ENCODE measurements at places on chromosomes 11 and 22. TPM values are rescaled to one million over a fixed set of nuclear protein-coding genes. Genes with fewer than 3 reads are reported as not detected.

Gene IFITM10
- 0.23 TPM for total RNA-seq

Gene NNMT
- total RNA-seq: not detected

Gene CD3E
- not detected for total RNA-seq

Gene CLMP
- total RNA-seq: 20.8 TPM

Gene PGR
- 0.35 TPM for total RNA-seq

GRCh38 chr11:8698379-8698851 lies 15.8 kb downstream of the RPL27A start:
- no peak for DNase-seq

DNA sequence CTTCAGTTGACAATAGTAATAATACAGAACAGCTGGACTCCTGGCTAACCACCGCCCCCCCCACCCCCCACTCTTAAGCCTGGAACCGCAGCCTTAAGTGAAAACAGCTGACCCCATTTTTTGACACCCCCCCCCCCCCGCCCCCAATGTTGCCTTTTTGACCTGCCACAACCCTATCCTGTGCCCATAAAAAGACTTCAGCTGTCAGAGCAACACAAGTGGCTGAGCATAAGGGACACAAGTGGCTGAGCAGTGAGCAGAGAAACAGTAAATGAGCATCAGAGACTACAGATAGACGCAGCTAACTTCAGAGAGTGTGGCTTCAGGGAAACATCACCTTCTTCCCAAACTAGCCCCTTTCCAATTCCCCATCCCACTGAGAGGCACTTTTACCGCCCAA lies 1493.8 kb downstream of the LRRC4C start:
- DNase-seq: no peak

- DNase-seq: no peak
Observed at GRCh38 chr11:8019314-8020243, 32.4 kb downstream of the EIF3F start.

DNA sequence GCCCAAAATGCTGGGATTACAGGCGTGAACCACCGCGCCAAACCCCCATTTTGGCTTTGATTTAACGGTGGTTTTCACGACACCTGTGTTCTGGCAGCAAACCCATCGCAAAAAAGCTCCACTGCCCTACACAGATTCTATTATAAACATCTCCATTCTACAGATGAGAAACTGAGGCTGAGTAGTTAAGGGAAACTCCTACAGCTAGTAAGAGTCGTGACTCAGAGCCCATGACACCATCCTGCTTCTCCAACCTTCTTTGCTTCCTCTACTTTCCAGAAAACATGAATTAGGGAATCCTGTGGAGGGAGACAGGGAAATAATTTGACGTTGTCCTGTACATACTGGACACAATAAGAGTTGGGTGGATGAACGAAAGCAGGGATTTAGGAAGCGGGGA lies 429 bp upstream of the SNX15 start:
- DNase-seq: no peak

- no peak for DNase-seq
Observed at GRCh38 chr11:35257281-35257680, 118.3 kb downstream of the CD44 start.

DNA sequence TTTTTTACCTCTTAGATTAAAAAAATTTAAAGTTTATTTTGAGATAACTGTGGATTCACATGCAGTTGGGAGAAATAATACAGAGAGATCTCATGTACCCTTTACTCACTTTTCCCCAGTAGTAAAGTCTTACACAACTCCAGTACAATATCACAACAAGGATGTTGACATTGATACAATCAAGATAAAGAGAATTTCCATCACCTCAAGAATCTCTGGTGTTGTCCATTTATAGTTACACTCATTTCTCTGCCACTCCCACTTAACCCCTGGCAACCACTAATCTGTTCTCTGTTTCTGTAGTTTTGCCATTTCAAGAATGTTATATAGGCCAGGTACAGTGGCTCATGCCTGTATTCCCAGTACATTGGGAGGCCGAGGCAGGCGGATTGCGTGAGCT lies 10.5 kb upstream of the ZBED5 start:
- no peak for DNase-seq

DNA sequence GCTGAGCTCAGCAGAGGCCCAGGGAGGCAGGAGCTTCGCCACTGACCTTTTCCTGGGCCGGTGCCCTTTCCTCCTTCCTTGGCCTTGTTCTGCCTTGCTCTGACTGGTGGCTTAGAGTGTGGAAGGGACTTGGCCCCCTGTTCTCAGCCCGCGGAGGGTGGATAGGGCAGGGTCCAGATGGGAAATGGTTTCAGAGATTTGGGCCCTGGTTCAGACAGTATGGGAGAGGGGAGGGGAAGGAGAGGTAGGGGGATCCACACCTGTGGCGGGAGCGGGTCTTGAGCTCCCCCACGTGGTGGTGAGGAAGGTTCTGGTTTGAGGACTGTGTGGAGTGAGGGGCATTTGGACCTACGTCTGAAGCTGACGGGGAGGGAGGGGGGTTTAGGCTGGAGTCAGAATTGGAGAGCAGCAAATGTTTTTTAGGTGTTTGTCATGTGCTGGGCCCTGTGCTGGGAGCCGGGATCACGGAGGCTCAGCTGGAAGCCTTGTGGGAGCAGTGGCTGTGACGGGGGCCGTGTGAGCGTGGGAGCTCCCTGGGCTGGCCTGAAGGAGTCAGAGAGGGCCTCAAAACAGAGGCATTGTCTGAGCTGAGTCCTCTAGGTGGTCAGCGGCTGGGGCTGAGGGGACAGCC lies 27.2 kb downstream of the SHANK3 start:
- DNase-seq: peak; percentile 33

DNA sequence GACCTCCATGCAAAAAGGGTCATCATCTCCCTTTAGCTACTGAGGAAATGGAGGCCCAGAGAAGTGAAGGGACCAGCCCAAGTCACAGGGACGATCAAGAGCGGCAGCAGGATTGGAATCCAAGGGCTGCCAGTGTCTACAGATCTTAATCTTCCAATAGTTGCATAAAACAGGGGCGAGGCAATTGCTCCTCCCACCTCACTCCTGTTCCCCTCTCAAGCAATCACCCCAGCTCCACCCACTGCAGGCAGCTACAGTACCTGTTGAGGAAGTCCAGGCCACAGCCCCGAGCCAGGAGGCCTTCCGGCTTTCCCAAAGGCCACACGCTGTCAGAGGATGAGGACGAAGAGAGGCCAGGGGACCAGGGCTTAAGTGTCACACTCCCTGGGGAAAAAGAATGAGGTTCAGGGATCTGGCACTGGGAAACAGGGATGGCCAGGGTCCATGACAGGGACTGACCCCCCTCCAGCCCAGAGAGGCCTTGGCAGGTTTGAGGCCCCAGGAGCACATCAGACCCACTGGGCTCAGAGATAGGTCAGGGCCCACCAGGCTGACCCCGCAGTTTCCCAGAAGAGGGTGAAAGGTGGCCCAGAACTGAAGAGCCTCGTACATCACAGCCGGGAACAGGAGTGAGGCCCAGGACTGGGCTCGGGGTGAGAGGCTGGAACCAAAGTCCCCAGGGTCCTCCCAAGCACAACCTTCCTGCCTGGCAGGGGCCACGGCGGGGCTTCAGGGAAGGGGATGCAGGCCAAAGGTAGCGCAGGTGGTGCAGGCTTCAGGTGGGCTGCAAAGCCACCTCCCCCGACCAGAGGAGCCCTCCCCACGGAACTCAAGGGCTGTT lies 16.4 kb upstream of the MFNG start:
- DNase-seq: no peak

DNA sequence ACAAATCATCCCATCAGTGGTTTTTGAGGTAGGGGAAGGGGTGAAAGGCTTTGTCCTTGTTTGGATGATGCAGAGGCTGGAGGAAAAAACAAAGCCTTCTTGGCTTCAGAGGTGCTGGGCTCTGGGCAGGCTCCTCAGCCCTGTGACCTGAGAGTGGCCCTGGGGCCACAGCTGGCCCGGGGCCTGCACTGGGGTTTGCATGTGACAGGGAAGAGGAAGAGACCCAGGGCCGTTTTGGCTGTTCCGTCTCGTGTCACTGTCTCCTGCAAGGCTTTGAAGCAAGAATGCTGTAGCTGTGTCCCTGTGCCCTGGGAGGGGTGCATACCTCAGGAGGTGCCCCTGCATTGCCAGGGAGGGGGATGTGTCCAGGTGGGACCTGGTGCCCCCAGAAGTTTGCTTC lies 12.6 kb downstream of the ARHGAP8 start:
- DNase-seq: no peak

- DNase-seq: no peak
Observed at GRCh38 chr11:41895081-41895480, 435.6 kb upstream of the LRRC4C start.

DNA sequence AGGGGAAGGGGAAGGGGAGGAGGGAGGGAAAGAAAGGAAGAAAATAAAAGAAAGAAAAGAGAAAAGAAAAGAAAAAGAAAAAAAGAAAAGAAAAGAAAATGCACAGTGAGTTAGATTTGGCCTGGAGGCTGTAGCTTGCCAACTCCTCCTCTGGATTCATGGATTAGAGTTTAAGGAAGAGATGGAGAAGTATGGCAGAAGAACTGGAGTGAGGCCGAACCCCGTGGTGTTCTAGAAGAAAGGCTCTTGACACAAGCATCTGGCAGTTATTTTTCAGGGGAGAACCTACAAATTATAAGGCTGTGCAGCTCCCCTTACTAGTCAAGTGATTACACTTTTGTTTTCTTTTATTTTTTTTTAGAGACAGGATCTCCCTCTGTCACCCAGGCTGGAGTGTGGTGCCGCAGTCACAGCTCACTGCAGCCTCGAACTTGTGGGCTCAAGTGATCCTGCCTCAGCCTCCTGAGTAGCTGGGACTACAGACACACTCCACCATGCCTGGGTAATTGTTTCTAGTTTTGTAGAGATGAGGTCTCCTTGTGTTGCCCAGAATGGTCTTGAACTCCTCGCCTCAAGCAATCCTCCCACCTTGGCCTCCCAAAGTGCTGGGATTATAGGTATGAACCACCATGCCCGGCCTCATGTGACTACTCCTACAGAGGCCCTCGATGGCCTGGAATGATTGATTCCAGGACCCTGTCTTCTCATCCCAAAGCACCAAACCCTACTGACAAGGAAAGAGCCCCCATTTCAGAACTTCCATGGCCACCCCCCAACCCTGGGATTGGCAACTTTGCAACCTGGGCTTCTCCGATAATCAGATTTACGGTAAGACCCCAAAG lies 19.5 kb downstream of the ZNF74 start:
- DNase-seq: no peak

- no peak for DNase-seq
Observed at GRCh38 chr11:121615501-121615900, 162.7 kb upstream of the SORL1-AS1 start.

DNA sequence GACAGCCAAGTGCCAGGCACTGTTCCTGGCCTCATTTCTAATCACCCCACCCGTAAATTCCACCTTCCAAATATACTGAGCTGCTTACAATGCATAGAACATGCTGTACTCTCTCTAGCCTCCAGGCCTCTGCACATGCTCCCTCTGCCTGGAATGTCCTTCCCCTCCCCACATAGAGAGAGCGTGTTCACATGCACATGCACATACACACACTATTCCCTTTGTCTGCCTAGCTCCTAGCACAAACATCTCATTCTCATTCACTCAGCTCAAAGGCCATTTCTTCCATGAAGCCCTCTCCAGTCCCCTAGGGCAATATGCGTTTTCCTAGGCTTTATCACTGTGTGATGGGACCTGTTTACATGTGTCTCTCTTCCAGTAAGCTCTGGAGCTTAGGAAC lies 144.6 kb downstream of the WT1 start:
- DNase-seq: no peak

DNA sequence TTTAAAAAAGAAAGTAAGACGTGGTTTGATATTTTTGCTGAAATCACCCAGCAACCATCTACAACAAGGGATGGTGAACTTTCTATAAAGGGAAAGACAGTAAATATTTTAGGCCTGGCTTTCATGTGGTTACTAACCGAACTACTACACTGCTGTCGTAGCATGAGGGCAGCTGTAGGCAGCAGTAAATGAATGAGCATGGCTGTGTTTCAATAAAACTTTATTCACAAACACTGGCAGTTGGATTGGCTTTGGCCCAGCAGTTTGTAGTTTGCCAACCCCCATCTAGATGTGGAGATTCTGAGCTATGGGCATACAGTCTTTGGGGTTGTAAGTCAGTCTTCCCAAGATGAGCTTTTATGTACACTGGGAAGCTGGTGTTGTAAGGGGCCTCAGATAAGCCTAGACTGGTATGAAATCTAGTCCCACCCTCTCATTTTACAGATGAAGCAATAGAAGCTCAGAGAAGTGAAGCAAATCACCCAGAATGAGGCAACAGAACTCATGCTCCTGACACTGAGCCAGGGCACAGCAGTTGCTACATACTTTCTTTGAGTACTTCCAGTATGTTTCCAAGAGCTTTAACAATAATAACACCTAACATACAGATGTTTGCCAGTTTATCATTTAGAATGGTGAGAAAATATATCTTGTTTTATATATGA lies 204.4 kb downstream of the ADAMTS15 start:
- DNase-seq: no peak

- DNase-seq: no peak
Observed at GRCh38 chr11:28083118-28083517, 24.8 kb downstream of the KIF18A start.

DNA sequence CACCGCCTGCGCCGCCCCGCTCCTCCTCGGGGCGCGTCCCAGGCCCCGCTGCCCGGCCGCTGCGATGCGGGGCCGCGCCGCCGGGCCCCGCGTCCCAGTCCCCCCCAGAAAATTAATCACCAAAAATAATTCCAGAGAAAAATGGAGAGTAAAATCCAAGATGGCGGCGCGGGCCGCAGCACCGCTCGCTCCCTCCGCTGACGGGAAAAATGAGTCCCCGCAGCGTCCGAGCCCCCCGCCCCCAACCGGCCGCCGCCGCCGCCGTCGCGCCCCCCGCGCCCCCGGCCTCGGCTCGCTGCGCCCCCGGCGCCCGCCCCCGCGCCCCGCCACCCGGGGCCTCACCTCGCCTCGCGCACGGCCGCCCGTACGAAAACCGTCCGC lies at the start of gene KMT5B:
Gene KMT5B (minus strand): TSS at position 162 of the 381 bp plus-strand sequence. CDS start 23,220 bp downstream, outside the sequence.
- DNase-seq: no peak

DNA sequence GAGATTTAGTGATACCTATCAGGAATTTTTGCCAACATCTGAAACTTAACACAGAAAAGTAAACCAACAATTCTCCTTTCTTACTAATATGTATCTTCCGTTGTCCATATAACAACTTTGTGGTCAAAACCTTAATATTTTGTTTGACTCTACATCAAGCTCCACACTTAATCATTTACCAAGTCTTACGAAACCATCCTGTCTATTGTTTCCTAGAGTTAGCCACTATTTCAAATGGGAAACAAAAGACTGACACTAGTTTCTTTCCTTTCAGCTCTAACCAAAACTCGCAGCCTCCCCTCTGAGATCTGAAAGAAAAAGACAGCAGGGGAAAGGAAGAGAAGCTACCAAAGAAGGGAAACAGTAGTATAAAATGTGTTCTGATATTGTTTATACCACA lies 26.5 kb upstream of the PRDM10 start:
- no peak for DNase-seq

- DNase-seq: no peak
Observed at GRCh38 chr11:71251151-71251721, 1.1 kb downstream of the SHANK2 start.
